ENCODE measurements at places on chromosomes 1 and 21.

DNA sequence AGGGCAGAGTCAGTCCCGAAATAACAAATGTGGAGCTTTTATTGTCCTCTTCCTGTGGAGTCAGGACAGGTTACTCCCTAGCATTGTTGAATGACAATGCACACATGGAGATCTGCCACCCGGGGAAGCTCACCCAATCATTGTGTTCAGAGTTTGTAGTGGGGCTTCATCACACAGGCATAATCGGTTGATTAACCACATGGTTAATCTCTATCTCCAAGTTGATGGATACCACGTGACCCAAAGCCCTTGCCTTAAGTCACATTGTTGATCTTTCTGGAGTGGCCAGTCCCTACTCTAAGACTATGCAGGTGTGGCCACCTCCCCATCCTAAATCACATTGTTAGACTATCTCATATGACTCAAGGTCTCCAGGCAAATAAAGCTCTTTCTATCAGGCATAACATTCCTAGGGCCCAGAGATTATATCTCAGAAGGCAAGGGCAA is 2.6 kb upstream of the C1orf141 start:
- H3K4me1 ChIP-seq: no peaks in the 10 kb centered on the region
- peak; percentile 24 for DNase-seq
- H3K27ac ChIP-seq: no peak overlapping the region
- no peaks in the 10 kb centered on the region for H3K36me3 ChIP-seq
- H3K4me3 ChIP-seq: no peak overlapping the region

- no peaks in the 10 kb centered on the region for H3K4me1 ChIP-seq
- peaks cover 18% of the 10 kb centered on the region for H3K27me3 ChIP-seq
- no peaks in the 10 kb centered on the region for H3K36me3 ChIP-seq
- DNase-seq: no peak
- H3K27ac ChIP-seq: no peak overlapping the region
- no peak overlapping the region for H3K4me3 ChIP-seq
Observed at GRCh38 chr1:65650682-65651081, 142.0 kb upstream of the PDE4B start.

DNA sequence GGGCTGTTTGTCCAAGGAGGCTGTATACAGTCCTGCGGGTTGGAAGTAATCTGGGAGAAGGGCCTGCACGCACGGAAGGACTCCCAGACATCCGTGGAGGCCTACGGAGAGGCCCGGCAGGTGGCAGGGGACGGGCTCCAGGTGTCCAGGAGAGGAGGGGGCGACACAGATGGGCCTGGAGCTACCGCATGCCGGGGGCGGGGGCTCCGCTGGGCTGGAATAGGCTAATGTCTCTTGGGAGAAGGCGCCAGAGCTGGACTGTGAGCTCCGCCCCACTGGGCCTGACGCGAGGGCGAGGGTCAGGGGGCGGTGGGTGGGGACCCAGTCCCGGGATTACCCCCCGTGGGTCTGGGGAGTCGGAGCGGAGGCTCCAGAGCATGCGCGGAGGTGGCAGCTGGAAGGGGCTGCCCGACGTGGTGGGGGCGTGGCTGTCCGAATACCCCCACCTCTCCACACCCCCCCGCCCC is 659 bp downstream of the AGO1 start:
- H3K4me1 ChIP-seq: peaks cover 8% of the 10 kb centered on the region
- H3K27ac ChIP-seq: no peak overlapping the region
- peak overlapping the region; percentile 99 for H3K4me3 ChIP-seq
- H3K36me3 ChIP-seq: no peaks in the 10 kb centered on the region
- DNase-seq: peak; percentile 5

DNA sequence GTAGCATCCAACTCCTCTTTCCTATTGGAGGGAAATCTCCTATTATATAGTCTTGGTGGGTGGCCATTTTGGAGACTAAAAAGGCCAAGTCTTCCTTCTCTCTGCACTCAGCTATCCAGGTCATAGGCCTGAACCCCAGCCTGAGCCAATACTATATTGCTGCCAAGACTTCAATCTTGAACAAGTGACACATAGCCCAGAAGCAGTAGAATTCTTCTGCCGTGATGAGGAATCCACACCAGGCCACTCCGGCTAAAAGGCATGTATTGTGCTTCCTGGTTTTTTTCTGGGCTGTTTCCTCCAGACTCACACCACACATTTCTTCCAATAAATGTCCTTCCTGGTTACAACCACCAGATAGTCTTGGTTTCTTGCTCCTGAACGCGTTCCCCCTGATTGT is 43.0 kb downstream of the ATF3 start:
- H3K36me3 ChIP-seq: no peaks in the 10 kb centered on the region
- H3K4me3 ChIP-seq: no peak overlapping the region
- DNase-seq: no peak
- H3K27me3 ChIP-seq: no peaks in the 10 kb centered on the region
- peaks cover 14% of the 10 kb centered on the region for H3K4me1 ChIP-seq

Data from PC-3 (cell line).